ENCODE measurements at places on chromosomes 1 and 21.

GRCh38 chr1:24567792-24568388 is 12.0 kb downstream of the NCMAP start:
- no peak for DNase-seq

- DNase-seq = no peak
Measured at GRCh38 chr1:206004826-206005225, 1.6 kb upstream of the RAB7B start.

DNA sequence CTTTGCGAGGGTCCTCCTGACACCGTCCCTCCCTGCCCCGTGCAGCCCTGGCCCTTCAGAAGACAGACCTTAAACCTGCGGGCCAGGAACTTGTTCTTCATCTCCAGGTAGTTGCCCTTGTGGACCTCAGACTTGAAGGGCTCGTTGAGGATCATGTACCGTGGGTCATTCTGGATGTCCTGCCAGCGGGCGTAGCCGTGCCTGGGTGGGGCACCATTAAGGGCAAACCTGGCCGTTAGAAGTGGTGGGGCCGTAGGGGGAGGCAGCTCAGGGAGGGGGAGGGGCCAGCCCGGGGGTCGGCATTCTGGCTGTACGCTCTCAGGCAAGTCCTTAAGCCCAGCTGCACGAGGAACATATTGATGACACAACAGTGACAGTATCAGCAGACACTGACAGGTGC is 64.6 kb downstream of the KCNAB2 start:
- no peak for DNase-seq

- no peak for DNase-seq
Measured at GRCh38 chr1:45348966-45349677, 8.9 kb upstream of the MUTYH start.

- no peak for DNase-seq
Measured at GRCh38 chr1:66704177-66704875, 47.9 kb upstream of the DYNLT5 start.

GRCh38 chr1:107649023-107649422 is 316.0 kb downstream of the VAV3 start:
- DNase-seq = peak; percentile 4

- no peak for DNase-seq
Measured at GRCh38 chr1:154856049-154856448, 14.0 kb downstream of the KCNN3 start.

DNA sequence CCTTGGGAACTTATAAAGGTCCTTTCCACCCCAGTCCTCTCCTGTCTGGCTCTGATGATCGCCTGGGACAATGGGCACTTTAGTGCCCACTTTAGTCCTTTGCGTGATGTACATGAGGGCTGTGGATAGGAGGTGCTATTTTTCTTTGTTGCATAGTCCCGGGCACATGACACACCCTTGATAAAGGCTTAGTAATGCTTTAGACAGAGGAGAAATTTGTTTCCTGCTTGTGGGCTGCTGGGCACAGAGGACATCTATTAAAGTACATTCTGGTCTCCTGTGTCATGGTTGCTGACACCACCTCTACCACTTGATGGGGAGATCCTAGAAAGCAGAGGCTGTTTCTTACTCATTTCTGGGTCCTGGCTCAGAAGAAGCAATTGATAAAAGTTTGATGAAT is 5.4 kb upstream of the KNCN start:
- no peak for DNase-seq

- DNase-seq = no peak
Measured at GRCh38 chr1:234089396-234089795, 184.9 kb downstream of the SLC35F3 start.

DNA sequence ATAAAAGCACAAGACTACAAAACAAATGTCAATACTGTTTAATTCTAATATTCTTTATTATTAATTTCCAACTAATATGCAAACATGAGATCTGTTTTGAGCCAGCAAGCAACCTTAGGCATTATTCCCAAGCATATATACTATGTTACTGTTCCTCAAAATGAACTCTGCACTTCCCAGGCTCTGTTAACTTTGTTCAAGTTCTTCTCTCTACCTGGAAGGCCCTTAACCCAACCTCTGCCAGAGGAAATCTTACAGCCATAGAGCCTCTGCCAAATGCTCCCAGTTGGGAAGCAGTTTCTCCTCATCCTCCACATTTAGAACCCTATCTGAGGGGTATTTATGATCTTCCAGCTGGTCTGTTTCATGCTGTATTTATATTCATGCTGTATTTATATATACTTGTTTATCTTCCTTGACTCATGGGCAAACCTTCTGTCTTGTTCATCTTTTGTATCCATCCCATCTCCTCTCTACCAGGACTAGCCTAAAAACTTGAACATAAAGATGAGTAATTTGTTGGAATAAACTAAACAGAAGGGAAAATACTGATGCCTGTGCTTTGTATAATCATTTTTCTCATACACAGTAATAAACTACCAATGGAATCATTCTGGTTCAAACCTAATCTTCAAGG is 5.3 kb downstream of the IVNS1ABP start:
- DNase-seq = no peak

- DNase-seq = no peak
Measured at GRCh38 chr1:108636876-108637275, 24.0 kb downstream of the HENMT1 start.

- DNase-seq = no peak
Measured at GRCh38 chr1:17542645-17543044, 3.1 kb downstream of the ARHGEF10L start.

DNA sequence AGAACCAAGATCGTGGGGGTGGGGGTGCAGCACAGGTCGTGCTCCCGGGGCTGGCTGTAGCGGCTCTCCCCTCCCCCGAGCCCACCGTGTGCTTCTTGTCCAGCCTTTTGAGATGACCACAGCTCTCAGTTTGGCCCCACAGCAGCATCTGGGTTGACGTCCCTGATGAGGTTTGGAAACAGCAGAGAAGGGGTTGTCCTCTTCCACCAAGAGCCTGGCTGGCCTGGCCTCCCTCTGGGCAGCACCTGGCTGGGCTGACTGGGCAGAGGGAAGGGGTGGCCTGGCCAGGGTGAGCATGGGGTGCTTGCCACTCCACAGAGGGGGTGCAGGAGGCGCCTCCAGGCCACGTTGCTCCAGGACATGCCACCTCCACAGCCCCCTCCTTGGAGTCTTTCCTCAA is 61.5 kb downstream of the SKI start:
- no peak for DNase-seq

DNA sequence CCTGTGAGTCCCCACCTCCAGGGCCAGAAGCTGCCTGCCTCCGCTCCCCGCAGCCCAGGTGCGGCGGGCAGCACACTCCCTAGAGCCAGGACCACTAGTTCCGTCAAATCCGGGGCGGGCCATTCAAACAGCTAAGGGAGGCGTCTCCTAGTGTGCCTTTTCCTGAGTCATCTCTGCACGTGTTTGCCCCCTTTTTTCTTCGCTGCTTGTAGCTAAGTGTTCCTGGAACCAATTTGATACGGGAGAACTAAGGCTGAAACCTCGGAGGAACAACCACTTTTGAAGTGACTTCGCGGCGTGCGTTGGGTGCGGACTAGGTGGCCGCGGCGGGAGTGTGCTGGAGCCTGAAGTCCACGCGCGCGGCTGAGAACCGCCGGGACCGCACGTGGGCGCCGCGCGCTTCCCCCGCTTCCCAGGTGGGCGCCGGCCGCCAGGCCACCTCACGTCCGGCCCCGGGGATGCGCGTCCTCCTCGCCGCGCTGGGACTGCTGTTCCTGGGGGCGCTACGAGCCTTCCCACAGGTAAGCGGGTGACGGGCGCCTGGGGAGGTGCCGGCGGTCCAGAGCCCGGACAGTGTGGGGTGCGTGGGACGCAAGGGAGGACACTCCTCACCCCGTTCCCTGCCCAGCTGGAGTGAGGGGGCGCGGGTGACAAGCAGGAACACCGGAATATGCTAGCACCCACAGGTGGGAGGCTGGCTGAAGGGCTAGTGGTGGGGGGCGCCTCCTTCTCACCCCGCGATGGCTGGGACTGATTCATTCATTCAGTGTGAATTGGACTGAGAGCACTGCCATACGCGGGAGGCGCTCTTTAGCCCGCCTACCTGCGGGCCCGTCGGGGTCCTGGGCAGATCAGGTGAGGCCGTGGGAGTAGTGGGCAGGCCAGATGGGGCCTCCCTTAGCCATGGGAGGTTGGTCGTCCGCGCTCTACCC is at the start of gene TNFRSF8:
Gene TNFRSF8 (plus strand): TSS at position 163 of the 932 bp plus-strand sequence. CDS start 296 bp downstream, at position 459.
- DNase-seq = no peak

DNA sequence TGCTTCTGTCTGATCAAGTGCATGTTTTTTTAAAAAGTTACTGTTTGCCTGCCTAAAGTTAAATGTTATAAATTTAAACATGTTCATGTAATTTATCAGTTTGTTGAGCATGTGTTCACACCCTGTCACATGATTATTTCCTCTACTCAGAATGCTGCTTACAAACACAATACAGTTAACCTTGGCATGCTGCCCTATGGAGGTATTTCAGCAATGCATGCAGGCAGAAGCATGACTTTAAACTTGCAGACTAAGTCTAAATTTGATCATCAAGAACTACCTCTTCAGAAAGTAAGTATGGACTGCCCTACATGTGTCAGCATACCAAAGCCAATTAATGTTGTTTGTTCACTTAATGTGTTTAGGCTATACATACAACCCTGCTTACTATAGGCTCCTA is 161.6 kb downstream of the LRRC40 start:
- no peak for DNase-seq

GRCh38 chr1:7209336-7209735 is 424.1 kb downstream of the CAMTA1 start:
- no peak for DNase-seq

DNA sequence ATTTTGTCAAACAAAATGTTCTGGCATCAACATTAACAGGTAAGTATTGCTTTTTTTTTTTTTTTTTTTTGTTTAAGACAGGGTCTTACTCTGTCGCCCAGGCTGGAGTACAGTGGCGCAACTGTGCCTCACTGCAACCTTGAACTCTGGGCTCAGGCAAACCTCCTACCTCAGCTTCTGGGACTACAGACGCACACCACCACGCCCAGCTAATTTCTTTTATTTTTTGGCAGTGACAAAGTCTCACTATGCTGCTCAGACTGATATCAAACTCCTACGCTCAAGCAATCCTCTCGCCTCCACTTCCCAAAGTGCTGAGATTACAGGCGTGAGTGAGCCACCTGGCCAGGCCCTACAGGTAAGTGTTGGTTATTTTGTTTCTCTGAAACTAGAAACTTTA is 2.4 kb downstream of the TUT4 start:
- DNase-seq = no peak

- DNase-seq = no peak
Measured at GRCh38 chr1:156666862-156667609, 10.2 kb downstream of the NES start.

GRCh38 chr1:245365095-245366020 is 210.6 kb downstream of the KIF26B start:
- DNase-seq = no peak

GRCh38 chr1:154614901-154615300 is 6.9 kb upstream of the ADAR start:
- no peak for DNase-seq

DNA sequence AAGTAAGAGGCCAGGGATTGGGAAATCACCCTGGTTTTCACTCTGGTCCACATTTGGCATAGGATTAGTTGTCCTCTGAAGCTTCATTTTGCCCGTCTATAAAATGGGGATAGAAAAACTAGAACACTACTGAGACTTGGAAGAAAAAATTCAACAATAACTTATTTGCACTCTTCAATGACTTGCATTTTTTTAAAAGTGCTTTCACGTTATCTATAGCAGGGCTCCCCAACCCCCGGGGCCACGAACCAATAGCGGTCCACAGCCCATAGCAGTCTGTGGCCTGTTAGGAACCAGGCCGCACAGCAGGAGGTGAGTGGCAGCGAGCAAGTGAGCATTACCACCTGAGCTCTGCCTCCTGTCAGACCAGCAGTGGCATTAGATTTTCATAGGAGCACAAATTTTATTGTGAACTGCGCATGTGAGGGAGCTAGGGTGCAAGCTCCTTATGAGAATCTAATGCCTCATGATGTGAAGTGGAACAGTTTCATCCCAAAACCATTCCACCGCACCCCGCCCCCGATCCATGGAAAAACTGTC is 2.8 kb downstream of the KIAA1614 start:
- DNase-seq = no peak

- no peak for DNase-seq
Measured at GRCh38 chr1:109849655-109850054, 61.0 kb upstream of the CSF1 start.

- DNase-seq = no peak
Measured at GRCh38 chr1:212955098-212955497, 4.8 kb downstream of the VASH2 start.

- DNase-seq = no peak
Measured at GRCh38 chr21:32328595-32328994, 29.9 kb downstream of the MRAP start.

- no peak for DNase-seq
Measured at GRCh38 chr1:1093610-1093943, 19.5 kb upstream of the RNF223 start.

GRCh38 chr1:156391701-156392100 is 22.7 kb downstream of the RHBG start:
- DNase-seq = no peak

- no peak for DNase-seq
Measured at GRCh38 chr1:3981261-3981660, 81.2 kb upstream of the C1orf174 start.

DNA sequence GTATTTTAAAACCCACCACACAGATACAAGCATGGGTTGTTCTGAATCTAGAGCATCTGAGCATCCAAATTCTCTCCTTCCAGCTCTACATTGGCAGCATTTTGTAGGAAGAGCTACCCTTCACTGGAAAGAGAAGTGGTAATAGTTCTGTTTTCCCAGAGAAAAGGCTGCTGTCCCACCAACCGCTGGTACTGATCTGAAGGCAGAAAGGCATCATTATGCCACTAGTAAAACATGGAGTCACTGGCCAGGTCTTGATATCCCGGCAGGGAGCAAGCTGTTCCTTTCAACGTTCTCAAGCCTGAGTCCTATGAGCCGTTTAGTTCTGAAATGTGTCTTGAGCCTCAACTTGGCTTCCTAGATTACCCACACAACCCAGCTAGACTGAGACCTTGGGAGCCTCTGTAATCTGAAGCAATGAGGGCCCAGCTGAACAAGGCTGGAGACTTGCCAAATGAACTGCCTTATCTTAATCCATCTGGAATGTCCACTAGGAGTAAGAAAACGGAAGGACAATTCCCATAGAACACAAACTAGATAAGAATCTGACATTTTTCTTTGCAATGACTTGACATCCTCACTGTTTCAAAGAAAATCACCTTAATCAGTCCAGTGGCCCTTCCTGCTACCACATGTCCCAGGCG is 116.8 kb downstream of the KCNH1 start:
- no peak for DNase-seq

DNA sequence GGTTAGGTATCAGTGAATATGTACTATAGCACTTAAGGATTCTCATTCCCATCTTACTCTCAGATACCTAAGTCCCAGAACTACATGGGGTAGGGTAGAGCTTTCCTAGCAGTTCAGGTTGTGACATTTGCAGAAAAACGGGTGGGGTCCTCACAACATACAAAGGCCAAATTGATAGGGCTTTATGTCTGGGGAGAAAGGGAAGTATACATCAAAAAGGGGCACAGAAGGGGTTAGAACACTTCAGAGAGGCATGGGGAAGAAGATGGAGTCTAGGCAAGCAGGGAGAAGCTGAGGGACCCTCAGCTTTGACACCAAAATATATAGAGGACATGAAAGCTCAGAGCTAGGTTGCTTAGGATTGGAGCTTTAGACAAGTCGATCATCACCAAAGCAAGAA is 3.6 kb downstream of the UROD start:
- no peak for DNase-seq

Data from CD4-positive, alpha-beta T cell treated with Interleukin-10 for 1 hour (primary cell).